ENCODE measurements at places on chromosomes 12 and 14. TPM values are rescaled to one million over a fixed set of nuclear protein-coding genes. Genes with fewer than 3 reads are reported as not detected.

Gene NEMP1
- total RNA-seq, result 22.5 TPM

Gene KRT78
- total RNA-seq, result not detected

DNA sequence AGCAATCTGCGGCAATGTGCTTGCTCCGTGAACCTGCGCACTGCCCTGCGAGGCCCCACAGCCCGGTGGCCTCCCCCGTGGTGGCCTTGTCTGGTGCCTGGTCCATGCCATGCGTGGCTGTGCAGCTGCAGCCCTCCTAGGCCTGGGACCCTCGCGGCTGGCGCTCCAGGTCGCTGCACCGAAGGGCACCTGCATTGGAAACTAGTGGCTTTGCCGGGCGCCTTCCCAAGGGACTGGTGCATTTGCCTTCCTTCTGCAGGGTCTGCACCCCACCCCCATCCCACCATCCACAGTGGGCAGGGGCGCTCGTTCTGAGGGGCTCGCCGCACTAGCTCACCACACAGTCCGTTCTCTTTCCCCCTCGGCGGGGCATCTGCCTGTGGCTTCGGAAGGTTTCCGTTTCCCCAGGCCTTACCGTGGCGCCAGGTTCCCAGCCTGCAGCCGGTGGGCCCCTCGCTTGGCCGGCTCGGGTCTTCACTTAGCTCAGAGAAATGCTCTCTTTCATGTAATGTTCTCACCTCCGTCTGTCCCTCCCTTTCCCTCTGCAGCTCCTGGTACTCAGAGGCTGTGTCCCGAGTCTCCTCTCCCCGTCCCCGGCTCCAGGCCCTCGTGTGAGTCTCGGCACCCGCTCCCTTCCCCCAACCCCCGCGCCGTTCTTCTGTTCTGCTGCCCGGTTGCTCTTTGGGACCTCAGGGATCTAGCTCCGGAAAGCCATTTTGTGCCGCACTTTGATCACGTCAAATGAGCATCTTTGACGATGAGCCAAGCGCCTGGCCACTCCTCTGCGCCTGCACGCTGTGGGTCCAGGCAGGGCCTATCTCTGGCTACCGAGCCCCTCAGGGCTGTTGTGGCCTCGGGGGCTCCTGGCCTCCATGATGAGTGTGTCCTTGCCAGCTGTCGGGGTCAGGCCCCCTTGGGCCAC lies 31.9 kb downstream of the JAG2 start:
- DNase-seq, result no peak

GRCh38 chr12:47207829-47208248 lies 128.1 kb upstream of the AMIGO2 start:
- DNase-seq, result no peak

Gene GZMB
- total RNA-seq, result not detected

GRCh38 chr12:31009976-31010375 lies 63.7 kb upstream of the DDX11 start:
- DNase-seq, result no peak

- DNase-seq, result no peak
Measured at GRCh38 chr12:124363353-124363965, 68.6 kb downstream of the RFLNA start.

- DNase-seq, result peak; percentile 5
Measured at GRCh38 chr14:81144824-81145603, 75.7 kb downstream of the GTF2A1 start.

Gene RILPL2
- total RNA-seq, result 2.6 TPM

- DNase-seq, result peak; percentile 42
Measured at GRCh38 chr12:873954-874353, 75.5 kb downstream of the RAD52 start.

DNA sequence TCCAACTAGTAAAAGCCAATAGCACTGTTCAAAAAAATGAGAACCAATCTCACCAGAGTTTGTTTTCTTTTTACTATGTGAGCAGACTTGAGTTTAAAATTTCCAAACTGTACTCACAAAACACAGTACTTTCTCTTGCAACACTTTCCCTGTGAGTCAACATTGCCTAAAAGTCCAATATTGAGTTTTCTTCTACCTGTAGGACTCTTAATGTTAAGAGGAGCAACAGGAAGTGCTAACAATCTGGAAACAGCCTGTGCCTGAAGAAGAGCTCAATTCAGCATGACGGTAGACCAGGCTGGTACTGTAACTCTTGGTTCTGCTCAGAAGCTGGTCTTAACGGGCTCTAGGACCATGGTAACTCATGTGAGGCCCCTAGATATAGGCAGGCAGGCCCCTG lies 144.3 kb downstream of the MED13L start:
- DNase-seq, result peak; percentile 78

DNA sequence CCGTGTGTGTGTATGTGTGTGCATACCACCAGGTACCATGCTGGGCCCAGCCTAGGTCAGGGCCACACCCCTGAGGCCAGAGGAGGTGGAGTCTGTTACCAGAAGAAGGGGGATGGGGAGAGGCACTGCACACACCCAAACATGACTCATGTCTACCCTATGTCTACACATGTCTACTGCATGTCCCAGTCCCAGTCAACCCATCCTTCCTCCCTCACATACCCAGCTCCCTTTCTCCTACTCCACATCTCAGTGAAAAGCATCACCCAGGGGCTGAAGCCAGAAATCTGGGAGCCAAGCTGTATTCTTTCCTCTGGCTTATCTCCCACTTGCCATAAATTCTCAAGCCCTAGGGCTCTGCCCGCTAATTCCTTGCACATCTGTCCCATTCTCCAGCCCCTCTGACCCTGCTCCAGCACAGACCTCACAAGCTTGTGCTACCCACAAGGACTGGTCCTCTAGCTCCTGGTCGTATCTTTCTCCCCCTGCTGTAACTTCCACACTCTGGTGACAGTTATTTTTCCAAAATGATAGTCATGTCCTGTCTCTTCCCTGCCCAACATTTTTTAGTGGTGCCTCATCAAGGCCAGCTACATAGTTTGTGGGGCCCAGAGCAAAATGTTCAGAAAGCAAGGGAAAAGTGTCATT lies 18.0 kb upstream of the APPL2 start:
- DNase-seq, result peak; percentile 75

Gene ADCY6
- 33.2 TPM for total RNA-seq

- DNase-seq, result no peak
Measured at GRCh38 chr12:82968631-82969367, 282.1 kb downstream of the TMTC2 start.

DNA sequence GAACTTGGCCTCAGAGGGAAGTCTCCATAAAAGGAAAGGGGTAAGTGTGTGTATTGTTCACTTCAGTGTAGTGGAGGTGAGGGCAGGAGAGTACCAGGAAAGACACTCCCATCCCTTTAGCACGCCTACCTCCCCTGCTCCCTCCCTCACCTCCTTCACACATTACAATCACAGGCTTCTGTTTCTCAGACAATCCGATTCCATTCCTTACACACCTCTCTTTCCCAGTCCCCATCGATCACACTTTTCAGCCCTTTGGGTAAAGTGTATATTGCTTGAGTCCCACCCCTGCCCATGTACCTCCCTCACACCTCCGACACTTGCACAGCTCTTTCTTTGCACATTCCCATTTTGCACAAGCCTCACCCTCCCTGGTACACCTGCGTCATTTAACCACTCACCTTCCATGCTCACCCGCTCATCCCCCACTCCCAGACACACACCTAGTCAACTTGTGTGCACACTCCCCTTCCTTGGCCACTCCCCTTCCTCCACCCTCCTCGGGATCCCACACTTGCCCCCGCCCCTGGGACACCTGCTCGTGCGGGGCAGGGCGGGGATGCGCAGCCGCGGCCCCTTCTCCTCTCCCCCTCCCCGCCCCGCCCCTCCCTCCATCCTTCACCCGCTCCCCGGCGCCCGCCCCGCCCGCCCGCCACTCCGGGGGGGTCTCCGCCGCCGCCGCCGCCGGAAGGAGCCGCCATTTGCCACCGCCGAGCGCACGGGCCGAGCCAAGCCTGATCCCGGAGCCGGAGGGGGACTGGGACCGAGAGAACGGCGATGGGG lies at the start of gene MARCHF9:
Gene MARCHF9, plus strand, starts transcription at position 693 of the 783 bp plus-strand sequence. CDS start 426 bp downstream, outside the sequence.
- peak; percentile 71 for DNase-seq

DNA sequence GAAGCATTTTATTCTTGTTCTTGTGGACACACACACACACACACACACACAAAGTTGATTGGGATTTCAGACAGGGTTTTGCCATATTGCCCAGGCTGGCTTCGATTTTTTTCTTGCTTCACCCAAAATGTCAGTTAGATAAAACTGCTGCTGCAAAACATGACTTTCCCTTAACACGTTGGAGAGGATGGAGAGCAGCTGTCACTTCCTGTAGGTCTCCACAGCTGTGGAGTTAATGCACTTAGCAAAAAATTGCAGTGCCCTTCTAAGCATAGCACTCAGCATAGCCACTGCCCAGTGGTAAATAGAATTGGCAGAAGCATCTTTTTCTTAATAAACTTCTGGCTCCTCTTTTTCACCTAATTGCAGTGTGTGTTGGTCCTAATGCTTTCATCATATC lies 54.5 kb downstream of the PDZRN4 start:
- no peak for DNase-seq

GRCh38 chr12:67442347-67442841 lies 173.2 kb downstream of the CAND1 start:
- no peak for DNase-seq

Gene RNASE4
- 2.4 TPM for total RNA-seq

- DNase-seq, result no peak
Measured at GRCh38 chr12:96365604-96366380, 34.4 kb downstream of the CDK17 start.

DNA sequence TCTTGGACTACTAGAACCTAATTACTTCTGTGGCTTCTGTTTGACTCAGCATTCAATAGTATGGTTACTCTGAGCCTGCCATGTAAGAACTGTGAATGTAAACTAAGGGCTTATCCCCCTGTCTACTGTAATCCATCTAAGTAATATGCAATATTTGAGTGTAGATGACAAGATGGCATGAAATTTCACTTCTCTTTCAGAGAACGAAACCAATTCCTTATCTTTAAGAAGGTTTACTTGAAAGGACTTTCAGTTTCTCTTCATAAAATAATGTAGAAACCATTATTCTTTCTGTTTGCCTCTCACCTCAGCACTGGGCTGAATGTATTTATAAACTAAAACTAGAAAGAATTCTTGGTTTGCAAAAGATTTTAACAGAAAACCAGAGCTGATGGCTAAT lies 60.4 kb upstream of the ARID2 start:
- DNase-seq, result no peak

- no peak for DNase-seq
Measured at GRCh38 chr12:111458546-111459172, 52.9 kb downstream of the SH2B3 start.

- DNase-seq, result peak; percentile 99
Measured at GRCh38 chr14:75559451-75560222, 18.8 kb upstream of the FLVCR2 start.

Gene MMAB
- 59.2 TPM for total RNA-seq

Gene FAM222A
- total RNA-seq, result 0.19 TPM

Gene CARMIL3
- total RNA-seq, result 0.20 TPM

DNA sequence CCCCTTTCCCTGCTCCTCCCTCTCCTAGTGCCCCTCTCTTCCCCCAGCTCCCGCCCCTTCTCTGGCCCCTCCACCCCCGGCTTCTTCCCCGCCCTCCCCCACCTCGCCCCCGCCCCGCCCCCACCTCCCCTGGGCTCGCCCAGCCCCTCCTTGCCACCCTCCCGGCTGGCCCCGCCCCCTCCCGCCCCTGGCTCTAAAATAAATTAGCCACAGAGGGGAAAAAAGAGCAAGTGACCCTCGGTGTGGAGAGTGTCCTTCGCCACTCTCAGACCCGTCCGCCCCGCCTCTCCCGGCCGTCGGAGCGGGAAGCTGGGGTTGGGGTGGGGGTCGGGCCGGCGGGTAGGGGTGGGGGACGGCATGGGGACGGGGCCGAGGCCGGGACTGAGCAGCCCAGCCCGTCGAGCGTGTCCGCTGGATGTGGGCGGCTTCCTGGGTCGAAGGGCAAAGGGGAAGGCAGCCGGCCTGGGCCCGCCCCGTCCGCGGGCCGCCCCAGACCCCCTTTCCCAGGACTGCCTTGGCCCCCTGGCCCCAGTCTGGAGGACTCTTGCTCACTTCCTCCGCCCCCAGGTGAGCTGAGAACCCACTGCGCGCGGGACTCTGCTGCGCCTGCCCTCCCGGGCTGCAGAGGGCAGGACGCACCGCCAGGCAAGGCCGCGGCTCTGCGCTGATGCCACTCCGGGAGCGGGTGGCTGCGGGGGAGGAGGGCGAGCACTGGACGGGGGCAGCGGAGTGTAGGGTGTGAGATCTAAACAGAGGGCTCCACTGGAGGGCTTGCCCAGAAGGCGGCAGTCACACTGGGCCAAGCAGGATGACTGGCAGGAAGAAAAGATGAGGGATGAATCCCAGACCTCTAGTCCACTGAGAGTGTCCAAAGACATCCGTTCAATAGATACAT lies 570 bp upstream of the FIGNL2 start:
- DNase-seq, result no peak

GRCh38 chr12:61011767-61012423 lies 1248.3 kb upstream of the USP15 start:
- DNase-seq, result no peak

GRCh38 chr12:22275843-22276242 lies 58.7 kb downstream of the ST8SIA1 start:
- DNase-seq, result peak; percentile 99

DNA sequence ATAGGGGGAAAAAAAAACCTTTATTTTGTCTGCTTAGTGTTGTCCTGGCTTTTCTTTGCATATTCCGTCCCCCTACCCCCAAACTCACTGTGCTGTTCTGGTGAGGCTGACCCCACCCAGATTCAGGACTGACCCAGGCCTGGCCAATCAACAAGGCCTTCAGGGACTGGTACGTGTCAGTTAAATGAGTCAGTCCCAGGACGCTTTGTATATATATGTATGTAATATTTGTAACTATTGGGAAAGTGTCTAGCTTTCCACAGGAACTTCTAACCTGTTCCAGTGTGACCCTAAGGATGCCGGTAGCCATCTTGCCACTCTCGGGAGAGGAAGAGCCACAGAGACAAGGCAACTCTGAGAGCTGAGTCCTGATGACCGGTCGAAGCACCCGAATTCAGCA lies 107.4 kb downstream of the VCPKMT start:
- peak; percentile 96 for DNase-seq

DNA sequence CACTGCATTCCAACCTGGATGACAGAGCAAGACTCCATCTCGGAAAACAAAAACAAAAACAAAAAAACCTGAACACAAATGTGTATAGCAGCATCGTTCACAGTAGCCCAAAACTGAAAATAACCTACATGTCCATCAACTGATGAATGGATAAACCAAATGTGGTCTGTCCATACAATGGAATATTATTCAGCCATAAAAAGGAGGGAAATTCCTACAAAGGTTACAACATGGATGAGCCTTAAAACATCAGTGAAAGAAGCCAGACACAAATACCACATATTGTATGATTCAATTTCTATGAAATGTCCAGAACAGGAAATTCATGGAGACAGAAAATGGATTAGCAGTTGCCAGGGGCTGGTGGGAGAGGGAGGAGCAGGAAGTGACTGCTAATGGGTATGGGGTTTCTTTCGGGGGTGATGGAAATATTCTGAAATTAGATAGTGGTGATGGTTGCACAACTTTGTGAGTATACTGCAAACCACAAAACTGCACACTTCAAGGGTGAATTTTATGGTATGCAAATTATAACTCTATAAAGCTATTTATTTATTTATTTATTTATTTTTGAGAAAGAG lies 4.0 kb downstream of the MYL2 start:
- no peak for DNase-seq

Gene HCAR3
- total RNA-seq, result not detected

Gene GPX2
- total RNA-seq, result not detected

DNA sequence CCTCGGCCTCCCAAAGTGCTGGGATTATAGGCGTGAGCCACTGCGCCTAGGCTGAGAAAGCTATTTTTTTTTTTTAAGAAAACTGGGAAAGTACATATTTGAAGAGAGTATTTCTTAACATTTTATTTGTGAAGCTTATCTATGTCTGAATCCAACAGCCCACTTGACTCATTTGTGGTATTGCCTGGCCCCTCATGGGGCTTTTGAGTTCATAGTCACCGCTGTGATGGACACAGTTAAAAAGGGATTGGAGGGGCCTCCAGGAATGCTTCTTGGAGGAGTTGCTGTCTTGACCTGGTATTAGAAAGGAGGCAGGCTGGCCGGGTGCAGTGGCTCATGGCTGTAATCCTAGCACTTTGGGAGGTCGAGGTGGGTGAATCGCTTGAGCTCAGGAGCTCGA lies 26.5 kb downstream of the BCL7A start:
- no peak for DNase-seq

All from MCF 10A (cell line).